ENCODE measurements at places on chromosomes 1 and 21.

GRCh38 chr1:242454262-242455051, 70.0 kb downstream of the PLD5 start:
- no peak for DNase-seq

- DNase-seq = no peak
Observed at GRCh38 chr21:26007951-26008498, 162.5 kb downstream of the APP start.

DNA sequence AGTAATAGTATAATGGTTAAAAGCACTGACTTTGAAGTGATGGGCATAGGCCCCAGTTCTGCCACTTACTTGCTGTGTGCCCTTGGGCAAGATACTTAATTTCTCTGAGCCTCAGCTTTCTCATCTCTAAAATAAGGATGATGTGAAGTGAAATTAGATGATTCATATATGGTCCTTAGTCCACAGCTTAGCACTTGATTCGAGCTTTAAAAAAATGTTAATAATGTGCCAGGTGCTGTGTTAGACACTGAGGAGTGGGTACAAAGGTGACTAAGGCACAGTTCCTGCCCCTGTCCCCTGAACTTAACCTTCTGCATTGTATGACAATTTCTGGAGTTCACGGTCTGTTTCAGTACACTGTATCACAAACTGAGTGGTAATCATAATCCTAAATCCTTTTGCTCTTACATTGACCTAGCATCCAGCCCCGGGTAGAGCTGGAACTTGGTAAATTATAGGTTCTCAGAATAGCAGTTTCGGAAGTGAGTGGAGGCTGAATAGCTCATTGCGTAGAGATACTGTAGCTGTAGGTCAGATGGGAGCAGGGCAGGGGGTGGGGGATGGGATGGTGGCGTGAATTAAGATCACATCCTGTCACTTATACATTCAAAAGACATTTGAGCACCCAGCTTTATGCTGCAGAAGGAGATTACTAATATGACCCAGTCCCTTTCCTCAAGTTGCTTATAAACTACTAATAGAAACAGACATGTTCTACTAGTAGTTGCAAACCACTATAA, 1.5 kb downstream of the ZNF691 start:
- DNase-seq = no peak

- no peak for DNase-seq
Observed at GRCh38 chr1:88773540-88774150, 89.6 kb downstream of the PKN2 start.

GRCh38 chr1:231053493-231054162, 13.6 kb upstream of the FAM89A start:
- no peak for DNase-seq

GRCh38 chr1:9149837-9150581, 21.1 kb upstream of the GPR157 start:
- DNase-seq = no peak

DNA sequence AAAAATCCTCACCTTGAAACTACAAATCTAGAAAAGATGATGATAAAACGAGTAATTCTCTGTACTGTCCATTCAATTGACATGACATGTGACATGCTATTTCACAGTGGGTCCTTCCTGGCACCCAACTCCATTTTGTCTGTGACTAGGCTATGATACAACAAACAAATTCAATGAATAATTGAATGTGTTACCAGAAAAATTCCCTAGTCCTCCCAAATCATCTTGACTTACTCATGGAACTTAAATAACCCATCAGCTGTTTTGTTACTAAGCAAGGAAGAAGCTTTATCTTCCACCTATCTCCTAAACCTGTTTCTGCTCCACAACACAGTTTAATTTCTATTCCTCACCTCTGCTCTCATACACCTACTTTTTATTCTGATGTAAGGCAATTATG, 30.4 kb downstream of the B3GALNT2 start:
- DNase-seq = no peak

All from activated naive CD4-positive, alpha-beta T cell treated with anti-CD3 and anti-CD28 coated beads, Interleukin-2, amount 50 U/mL, for 16 hours (primary cell).